ENCODE measurements at places on chromosomes 16 and 17.

DNA sequence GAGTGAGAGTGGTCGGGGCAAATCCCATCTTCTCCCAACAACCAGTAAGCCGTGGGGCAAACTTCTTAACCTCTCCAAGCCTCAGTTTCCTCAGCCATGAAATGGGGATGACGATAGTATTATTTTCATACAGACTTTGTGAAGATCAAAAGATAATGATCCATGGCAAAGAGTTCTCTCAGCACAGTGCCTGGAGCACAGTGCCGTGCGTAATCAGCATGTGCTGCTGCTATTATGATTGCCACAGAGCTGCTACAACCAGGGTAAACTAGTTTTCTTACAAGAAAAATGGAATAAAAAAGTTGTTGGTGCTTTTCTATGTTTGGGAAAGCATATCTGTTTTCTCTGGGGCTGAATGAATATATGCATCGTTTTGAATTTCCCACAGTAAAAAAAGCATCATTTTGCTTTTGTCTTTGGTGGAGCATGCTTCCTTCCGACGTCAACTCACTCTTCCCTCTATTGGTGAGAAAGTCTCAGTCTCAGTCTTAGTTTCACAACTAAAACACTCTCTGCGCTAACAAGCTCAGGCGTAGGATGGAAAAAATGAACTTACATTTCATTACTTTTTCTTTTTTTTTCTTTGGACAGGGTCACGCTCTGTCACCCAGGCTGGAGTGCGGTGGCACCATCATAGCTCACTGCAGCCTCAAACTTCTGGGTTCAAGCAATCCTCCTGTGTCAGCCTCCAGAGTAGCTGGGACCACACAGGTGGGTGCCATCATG, 37.2 kb downstream of the CDK5R1 start:
- no peak for DNase-seq

GRCh38 chr17:77076124-77076830, 64.5 kb upstream of the SEC14L1 start:
- no peak for DNase-seq

GRCh38 chr16:89308391-89309333, 91.2 kb downstream of the ZNF778 start:
- no peak for DNase-seq

GRCh38 chr17:79391376-79392233, 219.2 kb downstream of the RBFOX3 start:
- peak; percentile 26 for DNase-seq

DNA sequence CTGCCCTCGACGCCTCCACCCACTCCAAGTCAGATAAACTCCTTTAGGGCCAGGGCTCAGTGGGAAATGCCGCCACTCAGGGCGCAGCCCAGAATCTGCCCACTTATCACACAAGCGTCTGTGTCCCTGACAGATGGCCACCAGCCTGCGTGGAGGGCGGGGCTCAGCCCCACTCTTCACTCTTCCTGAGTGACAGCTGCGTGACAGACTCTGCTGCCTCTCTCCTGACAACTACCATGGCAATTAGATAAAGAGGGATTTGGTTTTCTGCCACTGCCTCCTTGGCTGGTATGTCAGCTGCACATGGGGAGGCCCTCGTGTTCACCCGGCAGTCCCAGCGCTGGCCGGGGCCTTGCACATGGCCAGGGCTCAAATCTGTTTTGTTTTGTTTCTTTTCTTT, 96.2 kb downstream of the RTN4RL1 start:
- no peak for DNase-seq

- no peak for DNase-seq
Measured at GRCh38 chr17:74446551-74447500, 14.9 kb downstream of the GPRC5C start.

- no peak for DNase-seq
Measured at GRCh38 chr17:57589151-57590034, 155.7 kb downstream of the CCDC182 start.

DNA sequence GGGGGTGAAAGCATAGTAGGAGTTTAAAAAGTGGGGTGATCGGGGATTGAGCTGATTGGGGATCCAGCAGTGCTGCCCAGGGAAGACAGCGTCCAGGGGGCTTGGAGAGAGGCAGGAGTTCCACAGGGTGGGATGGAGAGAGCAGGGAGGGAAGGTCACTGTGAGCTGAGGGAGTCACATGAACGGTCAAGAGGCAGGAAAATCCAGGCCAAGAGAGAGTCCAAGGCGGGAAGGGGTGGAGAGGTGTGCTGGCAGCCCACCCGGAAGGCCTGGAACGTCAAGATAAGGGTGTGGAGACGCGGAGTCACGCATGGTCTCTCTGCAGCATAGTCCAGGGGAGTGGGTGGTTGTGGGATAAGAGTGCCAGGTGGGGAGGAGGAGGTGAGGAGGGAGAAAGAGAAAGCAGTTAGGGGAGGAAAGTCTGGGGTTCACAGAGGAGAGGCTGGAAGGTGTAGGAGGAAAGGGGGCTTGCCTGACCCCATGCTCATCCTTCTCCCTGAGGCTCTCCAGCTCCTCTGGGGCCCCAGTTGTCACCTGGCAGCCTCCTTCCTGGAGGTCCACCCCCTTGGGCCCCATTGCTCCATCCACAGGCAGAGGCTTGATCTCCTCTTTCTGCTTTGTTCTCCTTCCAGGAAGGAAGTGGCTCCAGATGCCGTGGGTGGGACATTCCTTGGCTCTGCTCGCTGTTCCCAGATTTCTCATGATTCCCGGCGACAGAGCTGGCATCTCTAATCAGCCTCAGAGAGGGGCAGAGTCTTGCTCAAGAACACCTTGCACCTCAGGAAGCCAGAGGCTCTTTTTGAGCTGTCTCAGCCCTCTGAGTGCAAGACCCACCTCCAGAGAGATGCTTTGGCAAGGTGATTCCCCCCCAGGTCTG, 28.7 kb downstream of the CCR7 start:
- no peak for DNase-seq

- no peak for DNase-seq
Measured at GRCh38 chr17:41444186-41444585, 3.4 kb upstream of the KRT38 start.

GRCh38 chr17:67637901-67638641, 79.7 kb upstream of the NOL11 start:
- DNase-seq = no peak

GRCh38 chr17:47810901-47811635, 10.5 kb downstream of the OSBPL7 start:
- DNase-seq = no peak

GRCh38 chr17:81676906-81677305, 6.7 kb downstream of the ARL16 start:
- DNase-seq = no peak

All from stimulated activated CD8-positive, alpha-beta memory T cell treated with anti-CD3 and anti-CD28 coated beads, Interleukin-7, amount 100 ng/mL, for 1 hour (primary cell).